ENCODE measurements at places on chromosomes 1 and 21.

DNA sequence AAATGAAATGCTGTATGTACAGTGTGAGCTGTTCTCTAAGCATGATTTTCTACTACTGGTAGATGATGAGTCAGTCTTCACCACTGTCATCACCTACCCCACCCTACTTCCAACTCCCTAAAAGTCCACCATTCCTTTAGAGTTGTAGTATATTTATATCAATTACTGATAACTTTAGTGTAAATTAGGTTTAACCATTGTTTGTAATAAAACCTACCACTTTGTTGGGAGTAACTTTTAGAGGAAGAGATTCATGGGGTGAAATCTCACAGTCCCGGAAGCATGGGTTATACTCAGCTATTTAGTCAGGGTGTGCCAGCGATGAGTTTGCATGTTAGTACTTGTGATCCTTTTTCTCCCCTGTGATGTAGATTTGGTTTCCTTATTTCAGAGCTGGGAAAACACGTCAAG lies 17.1 kb downstream of the MORC3 start:
- H3K4me1 ChIP-seq, result peaks cover 8% of the 10 kb centered on the region
- H3K36me3 ChIP-seq, result peaks cover 97% of the 10 kb centered on the region
- peak; percentile 66 for ATAC-seq
- H3K27me3 ChIP-seq, result no peaks in the 10 kb centered on the region
- no peak overlapping the region for H3K4me3 ChIP-seq
- H3K27ac ChIP-seq, result no peak overlapping the region

GRCh38 chr1:147581459-147581858 lies 40.2 kb downstream of the BCL9 start:
- peaks cover 20% of the 10 kb centered on the region for H3K4me1 ChIP-seq
- H3K27me3 ChIP-seq, result peaks cover 17% of the 10 kb centered on the region
- no peak overlapping the region for H3K27ac ChIP-seq
- peaks cover 7% of the 10 kb centered on the region for H3K36me3 ChIP-seq
- ATAC-seq, result no peak

DNA sequence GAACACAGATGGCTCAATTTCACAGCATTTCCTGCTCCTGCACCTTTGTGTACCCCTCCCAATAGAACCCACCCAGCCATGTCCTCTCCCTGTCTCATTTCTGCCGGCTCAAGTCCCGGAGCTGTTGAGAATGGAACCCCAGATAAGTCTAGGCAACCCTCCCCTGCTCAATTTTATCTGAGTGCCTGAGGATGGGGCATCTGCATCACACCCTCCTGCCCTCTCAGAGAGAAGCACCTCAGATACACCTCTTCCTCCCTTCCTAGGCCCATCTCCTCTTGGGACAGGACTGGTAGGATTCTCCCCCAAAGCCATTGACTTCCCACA lies 1.1 kb downstream of the KIF21B start:
- peak overlapping the region; percentile 98 for H3K27ac ChIP-seq
- H3K4me3 ChIP-seq, result peak overlapping the region; percentile 99
- peaks cover 45% of the 10 kb centered on the region for H3K36me3 ChIP-seq

DNA sequence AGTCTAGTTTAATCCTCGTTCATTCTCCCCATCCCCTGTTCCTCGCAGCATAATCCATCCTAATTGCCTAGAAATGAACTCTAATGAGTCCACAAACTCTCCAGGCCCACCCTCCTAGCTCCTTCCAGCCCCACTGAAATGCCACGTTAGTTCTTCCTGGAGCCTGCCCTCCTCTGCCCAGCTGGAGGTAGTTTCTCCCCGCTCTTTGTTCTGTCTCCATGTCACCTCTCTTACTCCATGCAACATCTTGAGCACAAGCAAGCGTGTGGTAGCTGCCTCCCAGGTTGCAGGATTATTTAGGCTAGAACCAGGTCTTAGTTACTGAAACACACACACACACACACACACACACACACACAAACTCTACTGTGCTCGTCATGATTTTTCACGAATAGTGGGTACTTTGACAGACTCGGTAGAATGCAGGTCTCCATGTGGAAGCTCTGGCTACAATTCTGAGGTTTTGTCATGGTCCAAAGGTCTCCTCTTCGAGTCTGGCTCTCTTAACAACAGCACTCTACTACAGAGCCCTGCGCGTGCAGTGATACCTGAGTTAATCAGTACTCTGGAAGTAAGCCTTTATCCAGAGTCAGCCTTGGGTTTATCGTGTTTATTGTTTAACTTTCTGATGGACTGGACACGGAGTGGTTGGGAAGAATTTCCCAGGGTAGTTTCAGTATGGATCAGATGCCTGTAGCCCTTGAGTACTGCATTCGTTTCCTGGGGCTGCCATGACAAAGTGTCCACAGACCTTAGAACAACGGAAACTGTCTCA lies 27.5 kb downstream of the HUNK start:
- no peak for ATAC-seq
- H3K4me1 ChIP-seq, result peaks cover 6% of the 10 kb centered on the region
- no peaks in the 10 kb centered on the region for H3K36me3 ChIP-seq
- H3K4me3 ChIP-seq, result no peak overlapping the region
- peaks cover 4% of the 10 kb centered on the region for H3K27me3 ChIP-seq

GRCh38 chr1:241825581-241825980 lies 22.4 kb upstream of the EXO1 start:
- ATAC-seq, result no peak
- no peaks in the 10 kb centered on the region for H3K36me3 ChIP-seq
- H3K27ac ChIP-seq, result no peak overlapping the region
- no peak overlapping the region for H3K4me3 ChIP-seq
- peaks cover 12% of the 10 kb centered on the region for H3K27me3 ChIP-seq

- H3K27ac ChIP-seq, result no peak overlapping the region
- ATAC-seq, result no peak
- H3K4me1 ChIP-seq, result no peaks in the 10 kb centered on the region
- H3K4me3 ChIP-seq, result no peak overlapping the region
- H3K36me3 ChIP-seq, result no peaks in the 10 kb centered on the region
Measured at GRCh38 chr1:78176448-78176847, 130.7 kb downstream of the GIPC2 start.

DNA sequence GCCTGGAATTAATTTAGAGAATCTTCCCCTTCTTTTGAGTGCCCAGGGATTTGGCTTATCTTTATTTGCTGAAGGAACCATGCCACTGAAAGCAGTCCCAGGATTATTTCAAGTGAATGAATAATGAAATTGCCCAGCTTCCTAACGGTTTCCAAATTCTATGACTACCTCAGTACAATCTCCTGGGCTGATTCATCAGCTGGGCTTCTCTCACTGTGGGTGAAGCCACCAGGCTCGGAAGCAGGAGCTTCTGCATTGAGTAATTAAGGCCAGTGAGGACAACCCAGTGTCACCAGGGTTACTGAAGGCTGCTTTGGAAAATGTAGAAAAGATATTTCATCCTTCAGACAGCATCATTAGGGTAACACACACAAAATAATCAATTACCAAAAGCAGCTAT lies 169.8 kb downstream of the DAB1 start:
- no peak for ATAC-seq
- no peaks in the 10 kb centered on the region for H3K4me1 ChIP-seq
- no peak overlapping the region for H3K27ac ChIP-seq
- no peaks in the 10 kb centered on the region for H3K27me3 ChIP-seq

DNA sequence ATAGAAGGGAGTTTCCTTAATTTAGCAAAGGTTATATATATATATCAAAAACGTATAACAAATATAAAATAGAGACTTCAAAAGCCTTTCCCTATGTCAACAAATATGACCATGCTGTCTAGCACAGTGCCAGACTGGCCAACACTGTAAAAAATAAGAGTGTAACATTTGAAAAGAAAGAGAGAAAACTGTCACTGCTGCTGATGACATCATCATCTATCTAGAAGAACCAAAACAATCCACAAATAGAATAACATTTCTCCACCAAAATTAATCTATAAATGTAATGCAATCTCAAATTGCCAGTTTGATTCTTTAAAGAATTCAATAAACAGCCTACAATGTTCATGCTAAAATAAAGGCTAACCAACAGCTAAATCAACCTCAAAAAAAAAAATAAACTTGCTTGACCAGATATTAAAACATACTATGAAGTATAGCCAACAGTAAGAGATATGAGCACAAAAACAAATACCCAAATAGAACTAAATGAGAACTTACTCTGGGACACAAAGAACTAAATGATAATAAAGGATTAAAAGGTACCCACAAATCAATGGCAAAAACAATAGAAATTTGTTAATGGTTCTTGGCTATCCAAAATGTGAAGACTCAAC lies 50.2 kb downstream of the ENAH start:
- no peak overlapping the region for H3K27ac ChIP-seq
- H3K36me3 ChIP-seq, result no peaks in the 10 kb centered on the region
- ATAC-seq, result no peak
- H3K4me1 ChIP-seq, result no peaks in the 10 kb centered on the region

DNA sequence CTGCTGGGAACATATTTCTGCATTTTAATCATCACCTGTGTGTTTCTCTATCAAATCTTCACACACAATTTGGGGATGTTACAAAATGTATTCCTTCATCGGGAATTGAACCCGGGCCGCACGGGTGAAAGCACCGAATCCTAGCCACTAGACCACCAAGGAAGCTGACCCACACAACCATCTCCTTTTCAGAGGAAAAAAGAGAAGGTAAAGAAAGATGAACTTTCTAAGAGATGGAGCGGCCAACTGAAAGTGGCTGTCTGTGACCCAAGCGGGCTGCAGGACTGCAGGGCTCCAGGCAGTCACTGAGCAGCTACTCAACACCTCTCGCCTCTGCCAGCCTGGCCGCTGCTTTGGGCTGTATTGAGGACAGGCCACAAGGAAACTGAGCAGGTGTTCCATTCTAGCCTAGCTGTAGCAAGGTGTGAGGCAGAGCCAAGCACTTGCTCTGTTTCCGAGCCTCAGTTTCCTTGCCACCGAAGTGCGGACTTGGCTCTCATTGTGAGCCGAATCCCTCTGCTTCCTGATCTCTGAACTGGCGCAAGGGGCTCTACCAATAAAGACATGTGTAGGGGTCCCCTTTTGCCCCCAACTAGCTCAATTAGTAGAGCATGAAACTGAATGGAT lies 156.9 kb upstream of the NBPF11 start:
- H3K4me3 ChIP-seq, result no peak overlapping the region
- H3K27ac ChIP-seq, result no peak overlapping the region
- no peaks in the 10 kb centered on the region for H3K36me3 ChIP-seq
- H3K27me3 ChIP-seq, result peaks cover 56% of the 10 kb centered on the region
